Memory B cell (primary cell): ENCODE measurements at places on chromosomes 13 and 19.
A peak's percentile ranks its signal among the peaks of the same experiment; 100 is the strongest.

DNA sequence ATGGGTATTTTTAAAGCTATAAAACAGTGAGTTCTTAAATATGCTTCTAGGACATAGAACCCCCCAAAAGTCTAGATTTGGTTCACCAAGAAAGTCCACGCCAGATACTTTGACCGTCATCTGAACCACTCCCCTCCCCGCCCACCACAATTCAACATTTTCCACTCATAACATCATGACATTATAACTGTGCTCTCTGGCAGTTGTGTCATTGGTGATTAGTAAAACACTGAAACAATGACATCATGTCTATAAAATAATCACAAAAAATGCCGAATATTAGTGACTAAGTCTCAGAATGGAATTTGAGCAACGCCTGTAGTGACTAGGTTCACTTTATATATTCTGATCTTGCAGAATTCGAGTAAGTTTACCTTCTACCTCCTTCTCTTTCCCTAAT is 732.3 kb downstream of the FGF9 start:
- no peak for DNase-seq

- no peak for DNase-seq
Observed at GRCh38 chr19:33721735-33722297, 74.9 kb upstream of the KCTD15 start.

DNA sequence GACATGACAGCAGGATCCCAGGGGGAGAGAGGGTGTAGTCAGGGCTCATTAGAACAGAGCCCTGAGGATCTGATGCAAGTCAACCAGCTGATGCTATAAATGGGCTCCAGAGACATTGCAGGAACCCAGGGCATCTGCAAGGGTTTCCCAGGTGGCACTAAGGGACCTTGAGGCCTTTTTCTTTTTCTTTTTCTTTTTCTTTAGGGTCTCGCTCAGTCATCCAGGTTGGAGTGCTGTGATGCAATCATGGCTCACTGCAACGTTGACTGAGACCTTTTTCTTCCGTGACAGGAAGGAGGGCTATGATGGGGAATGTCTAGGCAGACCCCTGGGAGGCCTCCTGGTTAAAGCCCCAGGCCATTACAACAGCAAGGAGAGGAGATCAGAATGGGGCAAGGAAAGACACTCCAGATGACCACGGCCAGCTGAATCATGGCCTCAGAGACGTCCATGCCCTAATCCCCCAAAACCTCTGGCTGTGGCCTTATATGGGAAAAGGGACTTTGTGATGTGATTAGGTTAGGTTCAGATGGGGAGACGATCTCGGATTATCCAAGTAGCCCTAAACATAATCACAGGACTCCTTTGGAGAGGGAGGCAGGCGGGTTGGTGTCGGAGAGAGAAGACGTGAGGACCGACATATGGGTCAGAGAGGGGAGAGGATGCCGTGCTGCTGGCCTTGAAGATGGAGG is 4.5 kb upstream of the FCGRT start:
- no peak for DNase-seq

DNA sequence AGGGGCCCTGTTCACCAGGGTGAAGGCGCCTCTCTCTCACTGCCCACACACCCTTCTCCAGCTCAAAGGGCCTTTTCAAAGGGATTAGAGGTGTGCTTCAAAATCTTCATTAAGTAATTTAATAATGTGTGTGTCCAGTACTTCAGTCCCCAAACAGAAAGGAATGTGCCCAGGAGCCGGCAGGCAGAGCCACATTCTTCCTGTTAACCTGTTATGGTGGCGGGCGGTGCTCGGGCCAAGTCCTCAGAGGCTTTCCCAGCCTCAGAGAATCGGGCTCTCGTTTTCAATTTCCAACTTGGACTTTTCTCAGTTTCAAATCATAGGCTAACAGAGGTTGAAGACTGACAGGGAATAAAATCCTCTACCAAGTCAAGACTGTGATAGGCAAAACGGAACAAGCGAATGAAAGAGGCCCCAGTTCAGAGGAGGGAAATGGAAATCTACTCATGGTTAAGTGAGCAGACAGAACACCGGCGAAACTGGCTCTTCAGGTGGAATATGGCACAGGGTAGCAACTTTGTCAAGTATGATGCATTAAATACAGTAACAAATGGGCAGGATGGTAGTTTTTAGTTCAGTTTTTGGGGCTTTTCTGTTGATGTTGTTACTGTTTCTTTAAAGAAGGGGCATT is 68.6 kb downstream of the FOXO1 start:
- no peak for DNase-seq

DNA sequence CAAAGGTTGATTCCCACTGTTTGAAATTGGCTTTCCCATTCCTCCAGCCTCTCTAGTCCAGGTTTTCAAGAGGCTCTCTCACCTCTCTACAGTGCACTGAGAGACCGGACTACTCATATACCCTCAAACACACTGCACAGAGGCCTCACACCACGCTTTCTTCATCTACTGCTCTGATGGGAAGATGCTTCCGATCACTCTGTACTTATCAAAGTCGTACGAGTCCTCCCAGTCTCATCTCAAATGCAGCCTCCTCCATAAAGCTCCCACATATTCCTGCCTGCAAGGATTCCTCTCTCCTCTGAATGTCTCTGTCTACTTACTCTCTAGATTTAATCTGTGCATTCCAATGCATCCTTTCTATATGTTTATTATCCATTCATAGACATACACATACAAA is 164.4 kb downstream of the EFNB2 start:
- no peak for DNase-seq

DNA sequence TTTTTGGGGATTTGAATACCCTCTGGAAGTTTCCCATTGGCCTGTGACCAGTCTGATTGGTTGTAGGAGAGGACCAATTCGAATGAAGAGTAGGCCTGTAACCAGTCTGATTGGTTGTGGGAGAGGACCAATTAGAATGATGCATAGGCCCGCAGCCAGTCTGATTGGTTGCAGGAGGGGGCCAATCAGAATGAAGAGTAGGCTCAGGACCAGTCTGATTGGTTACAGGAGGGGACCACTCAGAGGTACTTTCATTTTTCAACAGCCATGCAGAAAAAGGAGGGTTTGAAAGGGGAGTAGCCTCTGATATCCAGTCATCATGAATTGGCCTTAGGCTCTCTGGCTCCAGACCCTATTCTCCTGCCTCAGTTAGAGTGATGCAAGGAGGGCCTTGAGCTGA is 30.4 kb upstream of the SLC1A5 start:
- no peak for DNase-seq

DNA sequence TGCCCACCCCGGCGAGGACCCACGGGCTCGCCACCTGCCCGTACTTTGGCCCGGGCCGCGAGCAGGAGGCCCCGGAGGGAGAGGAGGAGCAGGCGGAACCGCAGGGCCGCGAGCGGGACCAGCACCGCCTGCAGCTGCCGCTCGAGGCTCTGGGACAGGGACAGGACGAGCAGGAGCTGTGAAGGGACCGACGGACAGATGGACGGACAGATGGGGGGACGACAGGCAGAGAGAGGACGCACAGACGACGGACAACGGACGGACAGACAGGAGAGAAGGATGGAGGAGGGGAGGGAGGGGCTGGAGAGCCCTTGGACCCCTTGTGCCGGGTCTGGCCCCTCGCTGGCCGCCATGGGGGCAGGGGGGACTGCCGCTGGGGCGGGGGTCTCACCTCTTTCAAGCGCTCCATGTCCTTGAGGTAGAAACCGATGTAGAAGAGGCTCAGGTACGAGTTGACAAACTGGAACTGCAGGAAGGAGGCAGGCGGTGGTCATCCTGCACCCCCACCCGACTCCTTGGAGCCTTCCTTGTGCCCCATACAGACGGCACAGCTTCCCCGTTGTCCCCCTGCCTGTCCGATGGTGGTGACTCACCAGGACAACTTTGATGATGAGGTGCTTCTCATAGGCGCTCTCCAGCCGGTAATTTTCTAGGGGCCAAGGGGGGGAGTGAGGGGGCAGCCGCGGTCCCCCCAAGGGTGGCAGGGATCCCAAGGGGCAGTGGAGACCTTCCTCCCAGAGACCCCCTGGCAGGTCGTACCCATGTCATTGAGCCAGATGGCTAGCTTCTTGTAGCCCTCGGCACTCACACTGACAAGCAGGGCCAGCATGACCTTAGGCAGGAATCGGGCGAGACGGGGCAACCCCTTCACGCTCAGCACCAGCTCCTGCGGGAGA is 5.0 kb downstream of the ANO8 start:
- no peak for DNase-seq

- DNase-seq = no peak
Observed at GRCh38 chr13:42398533-42398932, 126.6 kb downstream of the AKAP11 start.

DNA sequence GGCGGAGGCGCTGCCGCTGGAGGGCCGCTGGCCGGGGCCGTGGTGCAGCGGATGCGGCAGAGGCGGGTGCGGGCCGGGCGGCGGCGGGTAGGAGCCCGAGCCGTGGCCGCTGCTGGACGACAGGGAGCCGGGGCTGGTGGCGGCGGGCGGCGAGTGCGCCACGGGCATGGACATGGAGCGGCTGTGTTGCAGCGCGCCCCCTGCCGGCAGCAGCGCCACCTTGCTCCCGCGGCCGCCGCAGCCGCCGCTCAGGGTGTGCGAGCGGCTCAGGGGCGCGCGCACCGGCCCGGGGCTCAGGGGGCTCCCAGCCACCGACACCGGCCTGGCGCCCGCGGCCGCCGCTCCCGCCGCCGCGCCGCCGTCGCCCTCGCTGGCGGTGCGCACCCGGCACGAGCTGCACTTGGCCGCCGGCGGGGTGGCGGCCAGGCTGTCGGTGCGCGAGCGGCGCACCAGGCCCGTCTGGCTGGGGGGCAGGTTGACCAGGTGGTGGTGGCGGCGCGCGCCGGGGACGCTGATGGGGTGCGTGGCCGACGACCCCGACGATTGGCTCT is 1.7 kb downstream of the IRS2 start:
- peak; percentile 43 for DNase-seq

GRCh38 chr19:33661336-33661735 is 39.6 kb downstream of the CHST8 start:
- DNase-seq = no peak

GRCh38 chr13:23769401-23769800 is 119.8 kb downstream of the MIPEP start:
- DNase-seq = no peak

- DNase-seq = no peak
Observed at GRCh38 chr13:42498521-42498920, 75.4 kb upstream of the TNFSF11 start.

- no peak for DNase-seq
Observed at GRCh38 chr13:72530471-72530870, 197.0 kb downstream of the MZT1 start.

GRCh38 chr19:6866741-6867151 is 20.6 kb upstream of the ADGRE1 start:
- DNase-seq = no peak

DNA sequence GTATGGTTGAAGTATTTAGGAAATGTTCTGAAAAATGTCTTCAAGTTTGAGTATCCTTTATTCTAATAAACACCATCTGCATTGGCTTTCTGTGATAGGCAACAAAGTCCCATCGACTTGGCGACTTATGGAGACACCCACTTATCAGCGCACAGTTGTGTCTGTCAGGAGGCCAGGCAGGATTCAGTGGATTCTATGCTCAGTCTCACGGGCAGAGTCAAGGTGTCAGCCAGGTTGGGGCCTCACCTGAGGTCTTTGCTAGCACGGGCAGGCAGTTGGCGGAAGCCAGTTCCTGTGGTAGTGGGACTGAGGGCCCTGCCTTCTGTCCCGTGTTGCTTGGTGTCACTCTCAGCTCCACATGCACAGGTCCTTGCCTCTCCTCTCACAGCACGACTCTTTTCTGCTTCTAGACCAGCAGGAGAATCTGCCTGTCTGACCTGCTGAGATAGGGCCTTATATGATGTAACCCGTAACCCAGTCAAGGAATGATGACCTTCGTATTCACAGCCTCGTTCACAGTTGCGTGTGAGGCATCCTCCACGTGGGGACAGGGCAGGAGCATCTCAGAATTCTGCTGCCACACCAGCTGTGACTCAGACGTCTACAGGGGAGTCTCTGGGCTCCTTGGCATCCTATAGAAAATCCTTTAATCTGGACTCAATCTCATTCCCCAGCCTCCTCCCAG is 10.0 kb downstream of the CUL4A start:
- DNase-seq = no peak

- DNase-seq = no peak
Observed at GRCh38 chr13:113364311-113364889, 470 bp upstream of the GRTP1 start.

DNA sequence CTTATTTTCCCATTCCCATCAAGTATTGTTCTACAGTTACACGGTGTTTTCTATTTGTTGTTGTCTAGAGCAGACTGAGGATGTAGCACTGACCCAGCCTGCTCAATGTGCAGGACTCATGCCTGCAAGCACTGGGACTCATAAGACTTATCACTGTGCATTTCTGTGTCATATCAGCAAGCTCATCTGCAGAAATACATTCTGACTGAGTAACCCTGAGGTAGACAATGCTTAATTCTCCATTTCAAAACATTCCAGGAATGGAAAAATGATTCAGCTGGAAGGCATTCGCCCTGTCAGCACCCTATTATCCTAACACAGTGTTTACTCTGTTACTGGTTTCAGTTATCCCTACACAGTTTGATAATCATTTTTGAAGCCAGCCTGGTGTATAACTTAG is 2506.4 kb downstream of the PCDH9 start:
- DNase-seq = no peak

DNA sequence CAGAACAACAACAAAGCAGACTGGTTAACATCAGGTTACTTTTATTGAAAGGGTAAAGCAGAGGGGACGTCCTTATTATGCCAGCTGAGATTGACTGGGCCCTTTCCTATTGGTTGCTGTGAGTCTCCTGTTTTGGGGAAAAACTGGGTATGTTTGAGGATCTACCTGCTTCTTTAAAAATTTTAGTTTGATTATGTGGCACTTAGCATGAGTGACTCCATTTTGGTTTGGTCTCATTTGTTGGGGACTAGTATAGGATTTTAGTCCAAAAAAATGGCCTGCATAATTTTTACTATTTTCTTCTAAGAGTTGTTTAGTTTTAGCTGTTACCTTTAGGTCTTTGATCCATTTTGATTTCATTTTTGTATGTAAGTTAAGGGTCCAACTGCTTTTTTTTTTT is 14.4 kb downstream of the ZNF627 start:
- no peak for DNase-seq

GRCh38 chr13:25171170-25171516 is 945 bp downstream of the AMER2 start:
- DNase-seq = no peak

DNA sequence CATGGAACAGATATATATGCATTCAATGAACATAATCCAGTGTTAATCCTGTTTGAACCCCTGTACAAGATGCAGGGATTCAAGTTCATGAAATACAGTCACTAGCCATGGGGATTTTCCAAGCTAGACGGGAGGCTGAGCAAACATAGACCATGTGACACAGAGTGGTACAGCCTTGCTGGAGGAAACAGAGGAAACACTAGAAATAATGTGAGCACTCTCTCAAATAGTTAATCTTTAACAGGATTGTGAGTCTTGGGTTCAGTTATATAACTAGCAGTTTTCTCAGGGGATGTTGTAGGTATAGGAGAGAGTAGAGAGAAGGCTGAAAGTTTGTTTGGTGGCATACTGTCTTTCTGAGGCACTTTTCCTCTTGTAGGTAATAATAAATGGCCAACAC is 13.9 kb upstream of the LGALS16 start:
- no peak for DNase-seq
